ENCODE measurements at places on chromosomes 4 and X.

DNA sequence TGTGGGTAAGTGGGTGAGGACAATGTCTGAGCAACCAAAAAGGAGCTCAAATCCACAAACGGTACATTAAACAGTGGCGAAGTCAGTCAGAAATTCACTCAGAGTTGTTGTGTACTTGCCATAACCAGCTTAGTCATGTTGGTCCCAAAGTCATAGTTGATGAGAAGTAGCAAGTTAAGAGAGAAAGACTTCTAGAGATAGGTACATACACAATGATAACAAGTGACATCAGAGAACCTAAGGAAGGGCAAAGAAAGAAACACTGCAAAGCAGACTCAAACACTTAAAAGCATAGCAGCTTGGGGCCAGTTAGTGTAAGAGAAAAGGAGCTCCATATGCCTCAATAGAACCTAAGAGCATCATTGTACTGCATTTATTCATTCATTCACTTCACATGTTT is 30.2 kb downstream of the DYNLT3 start:
- DNase-seq: no peak

- no peak for DNase-seq
Measured at GRCh38 chr4:153205757-153206156, 1.5 kb downstream of the TRIM2 start.

- peak; percentile 85 for DNase-seq
Measured at GRCh38 chr4:185734214-185734613, 77.8 kb downstream of the SORBS2 start.

DNA sequence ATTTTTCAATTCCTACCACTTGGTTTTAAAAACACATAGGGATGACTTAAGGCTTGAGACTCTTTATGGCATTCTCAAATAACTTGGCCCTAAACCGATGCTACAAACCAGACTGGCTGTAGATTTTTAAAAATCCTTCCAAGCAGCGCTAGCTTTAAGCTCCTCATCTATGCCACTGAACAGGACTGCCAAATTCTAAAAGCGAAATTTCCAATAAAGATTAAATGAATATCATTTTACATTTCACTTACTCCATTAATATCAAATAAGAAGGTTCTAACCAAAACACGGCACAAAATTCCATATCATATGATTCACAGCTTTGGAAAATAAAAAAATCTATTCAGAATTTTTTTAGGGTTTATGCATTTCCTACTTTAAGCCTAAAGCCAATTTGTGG is 134.2 kb downstream of the FANCB start:
- DNase-seq: no peak

GRCh38 chr4:153440475-153440874 is 25.7 kb upstream of the TMEM131L start:
- DNase-seq: no peak

GRCh38 chrX:1686642-1687041 is 71.8 kb downstream of the ASMT start:
- DNase-seq: no peak

- no peak for DNase-seq
Measured at GRCh38 chrX:130552444-130553073, 150.8 kb downstream of the RBMX2 start.

GRCh38 chr4:150934022-150934421 is 81.1 kb downstream of the LRBA start:
- no peak for DNase-seq

DNA sequence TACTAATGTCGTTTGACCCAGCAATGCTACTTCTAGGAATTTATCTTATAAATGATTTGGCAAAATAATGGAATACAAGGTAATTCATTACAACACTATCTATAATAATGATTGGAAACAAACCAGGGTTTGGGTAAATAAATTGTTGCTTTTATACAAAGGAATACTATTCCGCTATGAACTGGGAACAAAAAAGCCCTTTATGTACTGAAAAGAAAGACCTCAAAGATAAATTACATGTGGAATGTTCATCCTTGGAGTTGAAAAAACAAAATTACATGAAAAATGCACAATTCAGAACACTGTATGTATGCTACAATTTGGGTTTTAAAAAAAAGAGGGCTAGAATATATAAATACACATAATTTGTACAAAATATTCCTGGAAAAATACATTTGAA is 5.2 kb upstream of the NUP54 start:
- DNase-seq: no peak

DNA sequence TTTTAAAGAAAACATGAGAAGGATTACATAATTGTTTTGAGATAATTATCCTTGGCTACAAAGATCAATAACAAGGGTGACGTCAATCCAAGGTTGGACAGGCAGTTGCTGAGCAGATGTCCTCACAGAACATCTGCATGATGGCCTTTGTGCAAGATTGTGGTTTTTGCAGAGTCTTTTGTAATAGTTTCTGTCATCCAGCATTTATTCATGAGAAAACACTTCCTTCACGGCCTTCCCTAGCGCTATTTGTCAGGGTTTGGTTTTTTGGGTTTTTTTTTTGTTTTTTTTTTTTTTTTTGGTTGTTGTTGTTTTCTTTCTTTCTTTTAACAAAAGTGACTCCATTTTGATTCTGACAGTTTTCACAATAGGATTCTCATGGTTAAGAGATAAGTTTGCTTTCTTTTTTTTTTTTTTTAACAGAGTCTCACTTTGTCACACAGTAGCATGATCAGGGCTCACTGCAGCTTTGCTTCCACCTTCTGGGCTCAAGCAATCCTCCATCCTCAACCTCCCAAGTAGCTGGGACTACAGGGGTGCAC is 31.5 kb upstream of the ELF2 start:
- DNase-seq: peak; percentile 86

- no peak for DNase-seq
Measured at GRCh38 chr4:137389911-137390520, 142.3 kb downstream of the PCDH18 start.

DNA sequence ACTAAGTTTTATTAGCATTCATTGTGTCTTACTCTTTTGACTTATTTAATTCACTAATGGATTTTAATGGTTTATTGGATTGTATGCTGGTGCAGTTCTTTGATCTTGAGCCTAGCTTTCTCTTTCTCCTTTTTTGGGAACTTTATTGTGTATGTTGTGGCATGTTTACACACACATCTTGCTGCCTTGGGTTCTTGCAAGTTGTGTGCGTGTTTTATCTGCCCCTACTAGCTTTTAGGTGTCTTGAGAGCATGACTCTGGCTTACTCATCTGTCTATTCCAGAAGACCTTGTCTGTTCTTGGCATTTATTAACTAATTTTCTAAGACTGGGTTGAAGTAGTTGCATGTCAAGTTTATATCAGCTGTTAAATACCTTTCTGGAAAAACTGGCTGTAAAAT is 2.7 kb downstream of the TMEM165 start:
- peak; percentile 25 for DNase-seq

DNA sequence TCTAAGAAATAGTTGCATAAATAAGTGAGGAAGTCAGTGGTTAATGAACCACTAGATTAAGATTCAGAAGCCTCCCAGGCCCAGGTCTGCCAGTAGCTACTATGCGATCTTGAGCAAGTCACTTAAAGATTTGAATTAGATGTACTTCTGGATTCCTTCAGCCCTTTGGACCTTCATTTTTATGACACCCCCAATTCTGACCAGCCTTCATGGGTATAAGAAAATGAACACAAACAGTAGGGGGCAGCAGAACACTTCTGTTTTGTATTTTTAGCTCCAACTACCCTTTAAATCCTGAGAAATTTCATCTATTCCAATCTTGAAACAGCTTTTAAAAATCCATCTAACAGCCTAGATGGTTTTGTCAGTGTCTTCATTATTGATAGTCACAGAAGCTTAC is 19.0 kb downstream of the TMEM47 start:
- DNase-seq: peak; percentile 27

DNA sequence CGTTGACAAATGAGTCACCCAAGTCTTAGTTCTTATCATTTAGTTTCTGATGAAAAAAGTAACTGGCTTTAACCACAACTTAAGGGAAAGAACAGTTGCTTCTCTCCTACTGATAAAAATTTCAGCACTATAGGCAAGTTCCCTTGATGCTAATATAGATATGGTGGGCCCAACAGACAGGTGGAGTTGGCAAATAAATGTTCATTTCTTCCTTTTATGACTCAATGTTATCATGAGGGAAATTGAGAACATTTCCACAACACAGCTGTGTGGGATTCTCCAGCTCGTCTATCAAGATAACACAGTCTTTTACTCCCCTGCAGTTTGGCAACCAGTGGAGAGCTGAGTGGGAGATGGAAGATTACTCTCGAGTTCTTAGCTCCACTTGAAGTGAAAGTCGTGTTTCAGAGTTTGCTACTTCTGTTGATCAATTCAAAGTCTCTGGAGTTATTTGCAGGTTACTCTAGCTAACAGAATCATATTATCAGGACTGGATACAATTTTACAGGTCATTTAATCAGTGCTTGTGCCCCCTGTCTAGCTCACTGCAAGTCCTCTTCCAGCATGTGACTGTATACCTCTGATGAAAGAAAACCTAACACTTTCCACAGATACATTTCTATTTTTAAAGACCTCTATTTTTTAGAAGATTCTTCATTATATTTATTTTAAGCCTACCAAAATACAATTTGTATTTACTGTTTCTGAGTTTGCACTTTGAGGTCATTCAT is 270.6 kb upstream of the GK2 start:
- DNase-seq: no peak

DNA sequence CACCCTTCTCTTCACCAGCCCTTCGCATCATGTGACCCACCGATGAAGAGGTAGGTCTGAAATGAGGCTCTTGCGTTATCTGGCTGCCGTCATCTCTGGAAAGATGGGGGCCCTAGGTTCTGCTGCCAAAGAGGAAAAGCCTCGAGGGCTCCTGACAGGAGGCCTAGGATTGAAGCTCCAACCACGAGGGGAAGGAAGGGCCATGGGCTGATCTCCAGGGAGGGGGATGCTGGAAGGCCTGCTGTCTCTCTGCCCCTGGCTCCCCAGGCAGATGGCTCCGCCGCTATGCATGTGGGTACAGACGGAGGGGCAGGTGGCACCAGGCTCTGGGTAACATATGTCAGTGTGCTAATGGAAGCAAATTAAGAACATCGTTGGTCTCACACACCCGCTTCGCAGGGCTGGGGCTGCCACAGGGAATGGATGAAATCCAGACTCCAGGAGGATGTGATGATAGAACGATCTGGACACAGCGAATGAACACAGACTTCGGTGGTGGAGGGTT is 44.9 kb downstream of the AFAP1 start:
- no peak for DNase-seq

- no peak for DNase-seq
Measured at GRCh38 chr4:70236125-70236524, 6.3 kb upstream of the CSN3 start.

- DNase-seq: no peak
Measured at GRCh38 chr4:8281519-8282133, 12.1 kb downstream of the HTRA3 start.

DNA sequence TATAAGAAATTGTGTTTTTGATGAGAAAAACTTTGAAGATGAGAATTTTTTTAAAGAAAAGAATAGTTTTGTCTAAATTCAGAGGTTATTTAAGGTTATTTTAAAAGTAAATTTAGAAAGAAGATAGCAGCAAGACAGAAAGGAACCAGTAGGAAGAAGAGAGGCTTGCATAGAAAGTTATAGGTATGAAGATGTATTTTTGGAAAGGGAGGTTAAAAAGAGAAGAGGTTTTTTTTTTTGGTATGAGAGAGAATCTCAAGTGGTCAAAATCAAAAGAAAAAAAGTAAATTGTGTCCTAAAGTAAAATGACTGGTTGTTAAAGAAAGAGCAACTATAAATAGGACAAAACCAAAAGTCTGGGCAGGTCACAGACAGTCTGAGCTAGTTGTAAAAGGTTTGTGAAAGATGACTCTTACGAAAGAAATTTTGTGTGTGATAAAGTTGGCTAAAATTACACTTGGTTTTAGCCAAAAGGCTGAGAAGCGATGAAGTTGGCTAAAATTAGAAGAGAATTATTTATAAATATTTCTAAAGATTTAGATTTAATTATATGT is 16.4 kb upstream of the EIF4E start:
- DNase-seq: no peak

GRCh38 chr4:101512416-101512815 is 165.1 kb upstream of the PPP3CA start:
- DNase-seq: peak; percentile 5

GRCh38 chrX:40531056-40531826 is 49.5 kb upstream of the ATP6AP2 start:
- DNase-seq: no peak

DNA sequence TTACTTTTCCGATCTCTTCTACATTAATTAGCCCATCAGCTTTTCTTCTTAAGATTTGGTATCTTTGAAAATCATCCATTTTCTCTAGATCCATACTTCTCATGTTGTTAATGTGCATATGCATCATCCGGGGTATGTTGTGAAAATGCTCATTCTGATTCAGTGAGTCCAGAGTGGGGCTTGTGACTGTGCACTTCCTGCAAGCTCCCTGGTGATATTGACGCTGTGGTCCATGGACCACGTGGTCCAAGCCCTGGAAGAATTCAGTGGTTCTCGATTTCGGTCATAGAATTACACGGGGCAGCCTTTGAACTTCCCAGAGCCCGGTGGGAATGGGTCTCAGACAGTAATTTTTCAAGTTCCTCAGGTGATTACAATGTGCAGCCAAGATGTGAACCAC is 69.8 kb downstream of the ZFX start:
- no peak for DNase-seq

- DNase-seq: no peak
Measured at GRCh38 chr4:183588169-183588675, 70.8 kb downstream of the RWDD4 start.

- DNase-seq: no peak
Measured at GRCh38 chr4:126445596-126445995, 1130.8 kb downstream of the FAT4 start.

GRCh38 chr4:189858435-189858834 is 82.2 kb upstream of the FRG1 start:
- DNase-seq: no peak

GRCh38 chrX:7852166-7852565 is 9.2 kb downstream of the VCX start:
- DNase-seq: no peak

DNA sequence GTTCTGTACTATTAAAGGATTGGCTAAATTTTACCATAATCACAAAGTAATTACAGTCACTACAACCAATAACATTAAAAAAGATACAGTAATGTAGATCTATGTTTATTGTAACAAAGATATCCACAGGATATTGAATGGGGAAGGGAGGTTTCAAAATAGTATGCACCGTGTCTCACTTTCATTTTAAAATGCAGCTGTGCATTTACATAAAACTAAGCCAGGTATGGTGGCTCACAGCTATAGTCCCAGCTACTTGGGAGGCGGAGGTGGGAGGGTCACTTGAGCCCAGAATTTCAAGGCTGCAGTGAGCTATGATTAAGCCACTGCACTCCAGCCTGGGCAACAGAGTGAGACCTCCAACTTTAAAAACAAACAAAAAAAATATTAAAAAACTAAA is 8.5 kb downstream of the SRP72 start:
- DNase-seq: no peak

GRCh38 chr4:185541251-185541727 is 6.0 kb upstream of the PDLIM3 start:
- DNase-seq: no peak

GRCh38 chrX:13430136-13430827 is 110.4 kb upstream of the ATXN3L start:
- peak; percentile 34 for DNase-seq

All from suppressor macrophage (primary cell).